ENCODE measurements at places on chromosomes 7 and 10. TPM values are rescaled to one million over a fixed set of nuclear protein-coding genes. Genes with fewer than 3 reads are reported as not detected.
A peak's percentile ranks its signal among the peaks of the same experiment; 100 is the strongest.

DNA sequence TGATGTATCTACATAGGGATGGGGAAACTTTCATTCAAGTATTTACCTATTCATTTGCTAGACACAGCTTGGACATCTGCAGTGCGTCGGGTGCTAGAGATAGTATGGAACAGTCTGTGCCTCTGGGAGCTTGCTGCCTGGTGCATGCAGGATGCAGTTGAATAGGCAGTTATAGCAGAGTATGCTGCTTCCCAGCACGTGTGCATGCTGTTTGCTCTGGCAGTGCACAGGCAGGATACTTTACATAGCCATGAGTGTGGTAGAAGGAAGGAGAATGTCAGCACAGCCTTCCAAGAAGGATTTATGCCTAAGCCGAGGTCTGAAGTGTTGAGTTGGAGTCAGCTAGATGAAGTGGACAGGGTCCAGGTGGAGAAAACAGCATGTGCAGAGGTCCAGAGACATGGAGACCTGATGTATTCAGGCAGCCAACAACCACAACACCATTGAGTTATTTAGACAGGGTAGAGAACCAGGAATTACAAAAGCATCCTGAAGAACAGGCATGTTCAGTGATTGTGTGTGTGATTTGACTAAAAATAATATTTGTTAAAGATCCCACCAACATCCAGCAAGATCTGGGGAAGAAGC is 8.1 kb downstream of the MAP3K8 start:
- peak; percentile 44 for DNase-seq

- DNase-seq, result no peak
These were observed 619 bp upstream of the LMTK2 start for GRCh38 chr7:98105942-98106544.

- DNase-seq, result no peak
These were observed 750.1 kb downstream of the MAGI2 start for GRCh38 chr7:78703391-78703790.

- peak; percentile 44 for DNase-seq
These were observed 56.8 kb downstream of the HK1 start for GRCh38 chr10:69335063-69335587.

GTF2IRD2 gene
- 8.4 TPM for total RNA-seq

DNA sequence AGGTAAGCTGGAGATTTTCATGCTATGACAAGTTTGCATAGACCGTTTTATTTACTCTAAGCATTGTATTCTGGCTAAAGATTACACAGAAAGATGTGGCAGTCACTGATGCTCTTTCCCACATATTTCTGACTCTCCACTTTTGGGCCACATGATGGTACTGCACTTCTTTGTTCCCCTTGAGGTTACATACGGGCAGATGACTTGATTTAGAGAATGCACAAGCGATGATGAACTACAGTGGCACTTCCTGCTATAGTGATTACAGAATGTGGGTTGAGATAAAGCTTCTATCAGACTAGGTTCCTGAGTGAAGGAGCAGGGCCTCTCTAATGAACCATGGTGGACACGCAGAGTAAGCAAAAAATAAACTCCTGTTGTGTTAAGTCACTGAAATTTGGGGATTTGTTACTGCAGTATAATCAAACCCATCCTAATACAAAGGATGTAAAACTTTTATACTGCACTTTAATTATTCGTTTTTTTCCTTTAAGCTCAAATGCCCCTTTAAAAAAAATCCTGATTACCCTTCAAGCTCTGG is 177.9 kb downstream of the TAX1BP1 start:
- DNase-seq, result peak; percentile 68

GNGT1 gene
- not detected for total RNA-seq

DNA sequence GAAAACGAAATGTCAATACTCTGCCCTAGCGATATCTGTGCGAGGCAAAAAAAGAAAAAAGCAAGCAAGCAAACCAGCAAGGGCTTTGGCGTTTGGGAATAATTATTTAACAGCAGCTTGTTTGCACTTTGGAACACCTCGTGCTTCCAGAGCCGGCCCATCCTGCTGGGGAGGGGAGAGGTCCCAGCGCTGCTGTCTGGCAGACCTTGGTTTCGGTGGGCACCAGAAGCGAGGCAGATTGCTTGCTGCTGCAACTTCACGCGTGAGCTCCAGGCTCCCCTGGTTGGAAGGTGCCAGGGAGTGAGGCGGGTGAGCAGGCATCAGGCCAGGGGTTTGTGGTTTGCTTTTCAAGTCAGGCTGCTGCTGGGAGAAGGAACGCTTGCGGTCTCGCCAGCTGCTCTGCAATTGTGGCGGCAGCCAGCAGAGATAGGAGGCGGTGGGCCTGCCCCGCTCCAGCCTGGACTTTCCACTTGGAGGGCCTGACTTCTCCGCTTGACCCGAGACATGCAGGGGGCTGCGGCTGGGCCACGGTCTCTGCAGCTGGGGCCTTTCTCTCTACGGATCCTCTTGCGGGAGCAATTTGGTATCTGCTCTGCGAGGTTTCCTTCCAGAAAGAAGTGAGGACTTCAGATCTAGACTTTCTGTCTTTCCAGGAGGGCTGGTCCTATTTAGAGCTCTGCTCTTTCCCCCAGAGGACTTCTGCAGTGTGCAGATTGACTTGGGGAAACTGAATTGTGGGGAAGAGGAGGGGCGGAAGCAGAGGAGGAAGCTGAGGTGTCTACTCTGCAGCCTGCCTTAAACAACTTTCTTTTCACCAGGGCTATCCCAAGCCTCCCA is 131.4 kb downstream of the PRPF18 start:
- DNase-seq, result peak; percentile 95

DNA sequence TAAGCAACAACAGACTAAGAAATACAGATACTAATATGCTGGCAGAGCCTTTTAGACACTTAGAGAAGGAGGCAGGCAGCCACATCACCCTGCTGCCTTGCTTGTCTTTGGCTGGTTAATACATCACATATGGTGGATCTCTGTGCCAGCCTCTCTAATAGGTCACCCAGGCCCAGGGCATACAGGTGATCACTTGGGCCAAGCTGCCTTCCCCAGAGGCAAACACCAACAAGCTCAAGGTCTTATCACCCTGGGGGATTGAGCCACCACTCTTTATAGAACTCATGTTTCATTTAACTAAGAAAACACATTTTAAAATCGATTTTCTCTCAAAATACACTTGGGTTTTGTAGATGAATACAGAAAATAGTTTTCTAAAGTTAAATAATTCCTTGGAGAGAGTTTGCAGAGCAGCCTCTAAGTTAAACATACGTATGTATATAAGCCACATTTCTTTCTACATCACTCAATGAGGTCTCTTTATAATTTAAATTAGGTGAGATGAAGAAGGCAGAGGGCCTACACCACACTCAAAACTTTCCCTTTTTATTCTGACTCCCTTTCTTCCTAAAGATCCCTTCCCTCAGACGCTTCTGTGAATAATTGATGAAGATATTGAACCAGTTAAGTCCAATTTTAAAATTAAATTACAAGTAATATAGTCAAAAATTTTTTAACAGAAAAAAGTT is 556.8 kb upstream of the GHITM start:
- DNase-seq, result no peak

DNA sequence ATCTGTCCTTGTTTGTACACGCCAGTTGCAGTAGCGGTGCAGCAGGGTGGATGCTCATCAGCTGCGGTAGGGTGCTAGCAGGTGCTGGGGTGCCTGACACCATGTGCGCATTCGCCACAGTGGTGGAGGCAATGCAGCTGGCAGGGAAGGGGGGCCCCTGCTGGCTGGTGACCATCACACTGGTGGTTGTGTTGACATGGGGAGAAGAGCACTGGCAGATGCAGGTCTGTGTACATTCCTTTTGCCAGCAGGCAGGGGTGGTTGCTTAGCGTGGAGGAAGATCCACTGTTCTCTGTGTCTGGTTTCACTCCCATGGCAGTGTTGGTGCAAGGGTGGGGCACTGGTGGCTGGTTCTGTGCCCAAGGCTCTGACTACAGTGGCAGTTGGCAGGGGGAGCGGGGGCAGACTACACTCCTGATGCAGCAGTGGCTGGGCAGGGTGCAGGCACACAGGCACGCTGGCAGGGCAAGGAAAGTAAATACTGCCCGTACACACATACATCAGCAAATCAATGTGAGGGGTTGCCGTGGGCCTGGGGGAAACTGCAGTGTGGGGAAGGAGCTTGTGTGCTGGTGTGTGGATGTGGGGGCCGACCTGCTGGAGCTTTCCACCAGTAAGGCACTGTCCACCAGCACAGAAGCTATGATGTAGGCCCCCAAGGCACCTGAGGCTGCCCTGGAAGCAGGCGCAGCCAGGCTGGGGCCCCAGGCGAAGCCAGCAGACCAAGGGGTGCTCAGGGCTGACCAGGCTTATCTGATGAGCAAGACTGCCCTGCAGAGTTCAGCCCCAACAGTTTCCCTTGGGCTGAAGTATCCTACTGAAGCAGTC is 87.2 kb upstream of the UNC5B start:
- no peak for DNase-seq

TLL2 gene
- total RNA-seq, result under 0.01 TPM

TUBAL3 gene
- total RNA-seq, result not detected

DNA sequence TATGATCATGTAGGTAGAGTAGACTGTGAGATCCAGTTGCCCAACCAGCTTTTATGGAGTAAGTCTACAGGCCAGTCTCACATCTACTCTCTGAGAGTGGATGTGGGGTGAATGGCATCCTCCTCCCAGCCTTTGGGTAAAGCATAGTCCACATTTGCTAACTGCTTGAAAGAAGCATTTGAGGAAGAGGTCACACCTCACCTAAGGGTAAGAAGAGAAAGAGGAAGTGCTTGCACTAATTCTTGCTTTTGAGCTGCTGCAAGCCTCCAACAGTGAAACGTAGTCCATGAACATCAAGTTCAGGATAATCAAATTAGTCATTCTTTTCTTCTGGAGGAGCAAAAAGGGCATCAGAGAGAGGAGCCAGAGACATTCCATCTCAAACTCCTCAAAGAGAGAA is 93.9 kb upstream of the AGR3 start:
- DNase-seq, result no peak
